D341Med (cell line): ENCODE measurements at places on chromosomes 13 and 19.
A peak's percentile ranks its signal among the peaks of the same experiment; 100 is the strongest.

- no peak for DNase-seq
These were observed 157.0 kb downstream of the KDM4B start for GRCh38 chr19:5125797-5126497.

DNA sequence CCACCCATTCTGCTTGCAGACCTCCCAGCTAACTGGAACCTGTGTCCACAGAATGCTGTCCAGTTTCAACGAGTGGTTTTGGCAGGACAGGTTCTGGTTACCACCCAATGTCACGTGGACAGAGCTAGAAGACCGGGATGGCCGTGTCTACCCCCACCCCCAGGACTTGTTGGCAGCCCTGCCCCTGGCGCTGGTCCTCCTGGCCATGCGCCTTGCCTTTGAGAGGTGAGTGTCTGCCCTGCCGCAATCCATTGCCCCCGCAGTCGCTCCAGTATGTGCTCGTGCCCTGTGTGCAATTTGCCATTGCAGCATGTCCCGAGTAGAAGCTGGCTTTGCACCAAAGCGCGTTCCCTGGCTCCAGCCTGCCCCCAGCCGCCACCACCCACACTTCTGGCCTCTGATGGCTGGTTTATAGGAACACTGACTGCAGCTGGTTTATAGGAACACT lies 41.9 kb downstream of the CERS4 start:
- DNase-seq = peak; percentile 23

GRCh38 chr13:99267927-99268326 lies 9.7 kb upstream of the GPR18 start:
- no peak for DNase-seq

DNA sequence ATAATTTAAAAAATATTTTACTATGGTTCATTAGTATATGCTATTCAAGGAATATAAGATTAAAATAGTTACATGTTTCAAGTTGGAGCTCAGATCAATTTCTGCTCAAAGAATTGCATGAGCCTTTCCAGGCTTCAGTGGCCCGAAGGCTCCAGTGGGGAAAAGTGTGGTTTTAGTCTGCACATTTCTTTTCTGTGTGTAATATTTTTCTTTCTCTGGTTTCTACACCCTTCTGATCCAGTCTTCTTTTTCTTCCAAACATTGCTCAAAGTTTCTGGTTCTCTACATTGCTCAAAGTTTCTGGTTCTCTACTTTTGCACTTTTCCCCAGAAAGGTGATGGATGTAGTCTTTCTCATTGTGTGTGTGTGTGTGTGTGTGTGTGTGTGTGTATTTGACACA lies 64.7 kb upstream of the OXGR1 start:
- DNase-seq = no peak

DNA sequence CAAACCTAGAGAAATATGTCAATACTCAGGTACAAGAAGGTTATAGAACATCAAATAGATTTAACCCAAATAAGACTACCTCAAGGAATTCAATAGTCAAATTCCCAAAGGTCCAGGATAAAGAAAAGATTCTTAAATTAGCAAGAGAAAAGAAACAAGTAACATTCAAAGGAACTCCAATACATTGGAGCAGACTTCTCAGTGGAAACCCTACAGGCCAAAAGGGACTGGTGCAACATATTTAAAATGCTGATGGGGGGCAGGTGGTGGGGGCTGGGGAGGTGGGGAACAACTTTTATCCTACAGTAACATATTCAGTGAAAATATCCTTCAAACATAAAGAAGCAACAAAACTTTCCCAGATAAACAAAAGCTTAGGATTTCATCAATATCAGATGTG lies 23.1 kb downstream of the ITGBL1 start:
- DNase-seq = no peak

GRCh38 chr13:106996867-106997618 lies 429.1 kb upstream of the ARGLU1 start:
- DNase-seq = no peak

GRCh38 chr13:104001766-104002165 lies 935.5 kb upstream of the SLC10A2 start:
- DNase-seq = no peak

- no peak for DNase-seq
These were observed 281.2 kb downstream of the SLITRK5 start for GRCh38 chr13:87952377-87952776.

DNA sequence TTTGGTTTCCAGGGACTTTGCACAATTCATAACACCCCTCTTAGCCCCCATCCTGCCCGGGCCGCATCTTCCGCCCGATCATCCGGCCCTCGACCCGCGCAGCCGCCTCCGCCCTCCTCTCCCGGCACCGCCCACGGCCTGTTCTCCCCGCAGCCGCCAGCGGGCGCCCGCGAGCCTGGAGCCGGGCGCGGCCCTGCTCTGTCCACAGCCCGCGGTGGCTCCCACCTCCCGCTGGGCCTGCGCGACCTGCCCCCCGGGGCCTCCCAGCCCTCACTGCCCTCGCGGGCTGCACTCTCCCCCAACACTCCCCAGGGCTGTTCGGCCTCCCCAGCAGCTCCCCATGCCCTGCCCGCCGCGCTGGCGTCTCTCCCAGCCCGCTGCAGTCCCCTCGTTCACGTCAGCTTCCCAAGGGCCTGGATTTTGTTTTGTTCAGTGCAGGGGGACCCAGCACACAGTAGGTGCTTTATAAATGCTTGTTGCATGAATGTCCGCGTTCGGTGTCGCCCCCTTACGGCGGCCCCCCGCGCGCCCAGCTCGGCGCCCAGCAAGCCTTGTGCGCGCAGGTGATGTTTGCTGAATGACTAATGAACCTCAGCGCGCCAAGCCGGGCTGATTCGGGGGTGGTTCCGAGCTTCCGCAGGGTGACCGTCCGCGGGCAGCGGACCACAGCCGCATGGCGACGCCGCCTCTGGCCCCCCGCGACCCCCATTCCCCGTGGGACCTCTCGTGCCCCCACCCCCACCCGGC lies 4.6 kb upstream of the APC2 start:
- peak; percentile 94 for DNase-seq

DNA sequence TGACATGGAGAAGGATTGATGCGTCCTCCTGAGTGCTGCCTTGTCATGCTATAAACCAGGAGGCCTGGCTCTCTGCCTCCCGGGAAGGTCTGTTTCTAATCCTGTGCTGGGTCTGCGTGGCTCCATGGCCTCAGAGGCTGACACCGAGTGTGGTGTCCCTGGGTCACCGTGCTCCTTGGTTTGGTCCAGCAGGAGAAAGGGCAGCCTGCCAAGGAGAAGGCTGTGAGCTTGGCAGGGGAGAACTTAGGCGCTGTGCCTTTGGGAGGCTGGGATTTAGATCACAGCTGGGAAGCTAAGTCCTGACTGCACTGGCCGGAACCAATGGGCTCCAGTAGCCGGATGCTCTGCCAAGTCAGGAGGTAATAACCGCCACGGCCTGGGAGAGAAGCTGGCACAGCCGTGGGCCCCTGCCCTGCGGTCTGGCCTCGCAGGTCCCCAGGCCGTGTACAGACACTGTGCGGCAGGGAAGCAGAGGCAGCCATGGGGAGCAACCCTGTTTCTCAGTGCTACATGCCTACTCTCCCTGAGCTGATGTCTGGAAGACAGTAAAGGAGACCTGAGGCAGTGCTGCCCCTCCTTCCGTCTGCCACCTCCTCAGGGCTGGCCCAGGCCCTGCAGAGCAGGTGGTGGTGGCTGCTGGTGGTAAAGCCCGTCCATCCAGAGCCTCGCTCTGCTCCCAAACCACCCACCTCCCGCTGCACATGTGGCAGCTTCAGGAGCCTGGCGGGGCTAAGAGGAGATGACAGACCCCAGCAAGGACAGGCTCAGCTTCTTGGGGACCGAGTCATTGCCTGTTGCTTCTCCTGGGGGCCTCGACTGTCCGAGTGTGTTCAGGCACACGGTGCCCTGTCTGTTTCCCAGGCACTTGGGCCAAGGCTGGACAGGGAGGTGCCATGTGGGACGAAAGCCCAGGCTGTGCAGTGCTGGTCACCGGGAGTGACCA lies 44.9 kb downstream of the C13orf46 start:
- DNase-seq = no peak

DNA sequence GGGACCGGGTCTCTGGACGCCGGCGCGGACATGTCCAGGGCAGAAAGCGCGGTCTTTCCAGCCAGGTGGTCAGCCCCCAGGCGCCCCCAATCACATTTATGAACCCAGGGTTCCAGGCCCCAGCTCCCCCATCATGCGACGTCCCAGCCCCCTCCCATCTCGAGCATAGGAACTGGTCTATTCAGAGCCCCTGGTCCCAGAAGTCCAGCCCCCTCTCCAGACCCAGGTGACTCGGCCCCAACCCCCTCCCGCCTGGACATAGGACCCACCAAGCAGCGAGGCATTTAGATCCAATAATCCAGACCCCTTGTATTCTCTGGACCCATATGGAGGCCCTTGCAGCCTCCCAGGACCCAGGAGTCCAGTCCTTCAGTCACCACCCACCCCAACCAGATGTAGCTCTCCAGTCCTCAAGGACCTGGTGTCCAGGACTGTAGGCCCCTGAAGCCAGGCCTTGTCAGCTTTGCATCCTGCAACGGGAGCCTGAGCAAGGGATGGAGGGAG lies 501 bp downstream of the APLP1 start:
- DNase-seq = no peak

DNA sequence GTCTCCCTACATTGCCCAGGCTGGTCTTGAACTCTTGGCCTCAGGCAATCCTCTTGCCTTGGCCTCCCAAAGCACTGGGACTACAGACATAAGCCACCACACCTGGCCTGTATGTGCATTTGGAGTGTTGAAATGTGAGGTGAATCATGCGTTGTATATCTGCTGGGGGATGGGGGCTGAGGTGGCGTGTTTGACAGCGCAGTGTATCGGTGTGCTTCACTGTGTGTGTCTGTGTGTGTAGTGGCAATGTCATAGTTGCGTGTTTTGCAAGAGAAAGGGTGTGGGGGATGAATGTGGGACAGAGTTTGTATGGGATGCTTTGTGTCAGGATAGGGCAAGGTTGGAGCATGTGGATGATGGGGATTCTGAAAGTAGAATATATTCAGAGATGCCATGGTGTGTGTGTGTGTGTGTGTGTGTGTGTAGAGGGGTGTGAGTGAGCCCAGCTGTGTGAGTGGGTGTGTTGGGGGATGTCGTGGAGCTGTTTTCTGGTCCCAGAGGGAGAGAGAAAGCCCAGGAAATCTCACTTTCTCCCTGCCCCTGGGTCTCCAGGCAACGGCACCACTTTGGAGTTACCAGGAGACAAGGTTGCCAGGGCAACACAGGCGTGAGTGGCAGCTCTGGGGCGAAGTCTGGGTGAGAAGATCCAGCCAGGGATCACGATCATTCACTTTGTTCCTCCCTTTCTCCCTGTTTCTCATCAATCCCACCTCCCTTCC lies 1.1 kb upstream of the SWSAP1 start:
- peak; percentile 50 for DNase-seq

DNA sequence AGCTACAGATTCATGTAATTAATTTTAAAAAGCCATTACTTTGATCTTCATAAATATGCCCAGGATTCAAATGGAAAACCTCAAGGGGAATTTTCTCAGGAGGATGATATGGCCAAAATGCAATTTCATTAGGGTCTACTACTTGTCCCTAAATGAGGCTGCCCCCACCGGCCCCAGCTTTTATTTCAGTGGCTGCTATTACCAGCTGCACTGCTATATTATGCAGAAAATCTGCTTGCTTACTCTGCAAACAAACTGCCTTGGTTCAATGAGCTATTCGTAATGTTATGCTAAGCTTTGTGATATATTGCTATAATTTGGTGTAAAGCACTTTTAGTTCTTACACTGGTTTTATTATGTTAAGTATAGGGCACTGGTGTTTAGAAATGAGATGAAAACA lies 137.3 kb upstream of the TMTC4 start:
- no peak for DNase-seq

DNA sequence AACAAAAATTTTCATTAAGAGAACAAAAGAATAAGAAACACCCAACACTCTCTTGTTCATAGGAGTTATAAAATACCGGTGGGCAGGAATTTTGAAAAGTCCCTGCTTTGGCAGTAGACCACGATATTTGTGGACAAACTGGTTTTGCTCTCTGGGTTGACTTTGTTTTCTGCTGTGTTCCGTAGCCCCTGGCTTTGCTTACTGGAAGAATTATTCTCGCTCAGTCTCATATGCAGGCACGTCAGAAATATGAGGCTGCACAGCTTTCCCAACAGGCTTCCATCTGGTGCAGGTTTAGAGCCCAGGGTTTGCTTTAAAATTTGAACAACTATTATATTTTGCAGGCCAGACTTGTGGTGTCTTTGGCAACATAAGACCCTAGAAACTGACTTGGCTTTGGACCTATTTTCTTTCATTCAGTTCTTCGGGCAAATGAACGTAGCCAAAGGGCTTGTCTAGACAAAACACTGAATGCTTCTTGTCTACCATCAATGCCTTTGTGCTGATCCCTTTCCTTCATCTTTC lies 2012.6 kb downstream of the PCDH9 start:
- DNase-seq = no peak

GRCh38 chr13:26895808-26896466 lies 135.4 kb upstream of the GPR12 start:
- DNase-seq = no peak

DNA sequence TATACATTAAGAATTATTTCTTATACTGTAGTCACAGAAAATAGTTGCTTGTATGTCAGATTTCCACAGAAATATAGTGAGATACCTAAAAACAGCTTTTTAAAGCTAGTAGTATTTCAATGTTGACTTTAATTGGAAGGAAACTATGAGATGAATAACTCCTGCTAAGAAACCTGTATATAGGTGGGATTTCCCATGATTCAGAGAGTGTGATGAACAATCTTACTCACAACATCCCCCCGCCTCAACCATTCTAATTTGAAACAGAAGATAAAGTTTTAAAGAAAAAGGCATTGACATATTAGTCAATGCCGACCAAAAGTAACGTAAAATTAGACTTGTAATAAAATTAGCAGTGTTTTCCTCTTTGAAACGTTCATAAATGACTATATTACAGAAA lies 1.4 kb upstream of the MIR17HG start:
- no peak for DNase-seq

DNA sequence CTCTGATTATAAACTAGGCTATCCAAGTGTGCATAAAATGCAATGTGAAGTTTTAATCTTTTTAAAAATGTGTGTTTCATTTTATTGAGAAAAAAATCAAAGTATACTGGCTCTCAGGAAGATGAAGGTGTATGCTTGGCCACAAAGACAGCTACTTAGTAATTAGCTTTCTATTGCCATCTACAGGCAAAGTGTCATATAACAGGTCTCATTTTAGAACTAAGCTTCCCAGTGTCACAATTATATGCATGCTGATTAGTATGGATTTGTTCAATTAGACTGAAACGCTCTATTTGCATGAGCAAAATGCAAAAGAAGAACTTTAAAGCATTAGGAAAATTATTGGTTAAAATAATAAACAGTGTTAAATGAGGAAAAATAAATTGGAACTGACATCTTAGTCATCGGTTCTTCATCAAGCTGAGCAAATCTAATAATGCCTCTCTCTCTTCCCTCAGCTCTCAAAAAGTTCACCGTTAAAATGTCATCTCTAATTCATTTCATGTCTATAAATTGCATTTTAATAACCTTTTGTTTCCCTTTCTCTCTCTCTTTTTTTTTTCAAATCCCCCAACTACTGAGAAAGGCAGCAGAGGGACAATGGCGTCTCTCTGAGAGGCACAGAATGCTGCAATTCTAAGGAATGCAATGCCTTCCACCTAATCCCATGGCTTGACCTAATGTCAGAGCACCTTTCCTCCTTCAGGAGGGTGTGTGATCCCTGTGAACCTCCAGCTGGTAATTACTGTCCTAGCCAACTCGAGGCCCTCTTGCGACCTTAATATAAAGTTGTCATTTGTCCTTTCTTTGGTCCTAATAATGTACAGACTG lies 313.1 kb upstream of the MAB21L1 start:
- DNase-seq = peak; percentile 49
